Transverse colon (tissue), 4 donors: ENCODE measurements at places on chromosomes 16 and 17. TPM values are rescaled to one million over a fixed set of nuclear protein-coding genes. Genes with fewer than 3 reads are reported as not detected.
A peak's percentile ranks its signal among the peaks of the same experiment; 100 is the strongest.

DNA sequence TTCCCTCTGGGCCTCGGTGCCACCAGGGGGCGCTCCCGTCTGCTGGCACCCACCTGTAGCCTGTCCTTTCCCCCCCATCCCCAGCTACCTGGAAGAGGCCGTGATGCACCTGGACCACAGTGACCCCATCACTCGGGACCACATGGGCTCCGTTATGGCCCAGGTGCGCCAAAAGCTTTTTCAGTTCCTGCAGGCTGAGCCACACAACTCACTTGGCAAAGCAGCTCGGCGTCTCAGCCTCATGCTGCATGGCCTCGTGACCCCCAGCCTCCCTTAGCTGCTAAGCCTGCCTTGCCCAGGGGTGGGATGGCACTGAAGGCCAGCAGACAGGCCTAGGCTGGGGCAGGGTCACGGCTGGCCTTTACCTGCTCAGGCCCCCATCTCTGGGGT lies 818 bp upstream of the NRN1L start:
- H3K27me3 ChIP-seq, result no peaks in the 10 kb centered on the region
- peak overlapping the region; percentile 11 for H3K27ac ChIP-seq
- no peak overlapping the region for H3K4me3 ChIP-seq
- H3K4me1 ChIP-seq, result no peaks in the 10 kb centered on the region

DNA sequence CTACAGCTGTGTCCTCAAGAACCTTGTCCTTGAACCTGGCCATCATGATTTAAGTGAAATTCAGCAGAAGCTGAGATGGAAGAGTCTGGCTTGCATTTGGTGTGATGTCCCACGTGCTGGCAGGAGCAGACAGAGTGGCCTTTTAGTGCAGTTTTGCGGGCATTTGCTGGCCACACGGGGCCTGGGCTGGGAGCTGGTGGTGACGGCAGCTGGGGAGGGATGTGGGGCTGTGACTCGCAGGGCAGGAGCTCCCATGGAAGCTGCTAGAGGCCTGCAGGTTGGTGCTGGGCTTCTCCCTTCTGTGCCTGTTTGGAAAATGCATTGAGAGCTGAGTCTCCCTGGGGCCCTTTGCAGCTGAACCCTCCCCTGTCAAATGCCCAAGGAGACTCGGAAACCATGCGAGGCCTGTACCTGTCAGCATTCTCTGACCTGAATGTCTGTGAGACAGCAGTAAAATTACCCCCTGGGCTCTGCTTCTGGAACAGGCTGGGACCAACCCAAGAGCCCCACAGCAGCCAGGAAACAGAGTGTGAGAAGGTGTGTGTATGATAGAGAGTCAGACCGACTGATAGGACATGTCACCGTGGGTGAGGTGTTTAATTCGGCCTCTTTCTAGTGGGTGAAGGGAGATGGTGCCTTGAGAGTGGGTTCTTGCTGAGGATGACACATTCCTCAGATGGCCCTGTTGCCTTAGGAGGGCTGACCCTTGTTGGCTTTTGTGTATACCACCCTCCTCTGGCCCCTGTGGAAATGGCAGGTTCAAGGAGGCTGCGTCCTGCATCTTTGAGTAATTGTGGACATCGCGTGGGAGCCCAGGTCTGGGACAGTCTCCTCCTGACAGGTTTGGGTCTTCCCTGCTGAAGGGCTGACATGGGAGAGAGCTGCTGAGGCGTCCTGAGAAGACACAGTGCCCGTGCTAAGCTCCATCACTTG lies 145.5 kb downstream of the MSI2 start:
- H3K27me3 ChIP-seq, result no peaks in the 10 kb centered on the region
- no peak overlapping the region for H3K27ac ChIP-seq
- DNase-seq, result no peak
- H3K4me3 ChIP-seq, result no peak overlapping the region
- peaks cover 12% of the 10 kb centered on the region for H3K4me1 ChIP-seq
- no peaks in the 10 kb centered on the region for H3K36me3 ChIP-seq

ALOX15 gene
- total RNA-seq, result not detected

- H3K27me3 ChIP-seq, result no peaks in the 10 kb centered on the region
- no peaks in the 10 kb centered on the region for H3K36me3 ChIP-seq
- H3K4me3 ChIP-seq, result no peak overlapping the region
- no peak for DNase-seq
These were observed 3.1 kb downstream of the ABAT start for GRCh38 chr16:8677481-8677880.

DNA sequence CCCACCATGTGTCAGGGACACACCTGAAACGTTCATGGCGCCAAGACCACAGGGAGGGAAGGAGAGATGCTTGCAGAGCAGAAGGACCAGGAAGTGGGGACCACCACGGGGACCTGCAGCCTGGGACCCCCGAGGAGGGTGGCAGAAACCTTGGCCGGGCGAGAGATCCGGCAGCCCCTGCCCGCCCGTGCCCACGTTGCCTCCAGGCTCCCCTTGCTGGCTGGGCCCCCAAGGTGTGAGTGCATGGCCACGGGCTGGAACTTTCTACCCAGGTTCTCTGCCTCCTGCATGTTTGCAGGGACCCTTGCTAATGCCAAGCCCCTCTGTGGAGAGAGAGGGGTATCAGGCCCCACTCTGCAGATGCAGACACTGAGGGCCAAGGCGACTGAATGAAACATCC lies 50.4 kb downstream of the USP22 start:
- H3K27ac ChIP-seq, result no peak overlapping the region
- no peaks in the 10 kb centered on the region for H3K36me3 ChIP-seq
- no peaks in the 10 kb centered on the region for H3K27me3 ChIP-seq
- no peak for DNase-seq
- no peaks in the 10 kb centered on the region for H3K4me1 ChIP-seq
- H3K4me3 ChIP-seq, result peak overlapping the region; percentile 22

MAPK8IP3 gene
- total RNA-seq, result 190 TPM

GRIN2A gene
- 0.16 TPM for total RNA-seq

DNA sequence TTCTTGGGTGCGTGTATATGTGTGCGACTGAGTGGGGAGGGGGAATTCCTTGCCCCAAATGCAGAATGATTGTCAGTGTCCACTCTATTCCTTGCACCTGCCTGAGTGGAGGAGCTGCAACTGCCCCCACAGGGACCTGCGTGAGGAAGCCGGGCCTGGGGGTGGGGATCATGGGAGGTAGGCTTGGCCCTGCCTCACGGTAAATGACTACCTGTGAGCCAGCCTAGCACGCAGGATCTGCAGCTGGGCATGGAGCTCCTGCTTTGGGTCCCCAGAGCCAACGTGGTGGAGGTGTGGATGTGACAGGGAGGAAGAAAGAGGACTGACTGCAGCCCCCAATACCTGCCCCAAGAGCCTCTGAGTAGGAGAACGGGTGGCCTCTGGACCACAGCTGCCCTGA lies 77.0 kb upstream of the GAS7 start:
- H3K4me1 ChIP-seq, result no peaks in the 10 kb centered on the region
- DNase-seq, result no peak
- H3K4me3 ChIP-seq, result no peak overlapping the region
- no peak overlapping the region for H3K27ac ChIP-seq
- no peaks in the 10 kb centered on the region for H3K36me3 ChIP-seq

CLEC10A gene
- not detected for total RNA-seq

DNA sequence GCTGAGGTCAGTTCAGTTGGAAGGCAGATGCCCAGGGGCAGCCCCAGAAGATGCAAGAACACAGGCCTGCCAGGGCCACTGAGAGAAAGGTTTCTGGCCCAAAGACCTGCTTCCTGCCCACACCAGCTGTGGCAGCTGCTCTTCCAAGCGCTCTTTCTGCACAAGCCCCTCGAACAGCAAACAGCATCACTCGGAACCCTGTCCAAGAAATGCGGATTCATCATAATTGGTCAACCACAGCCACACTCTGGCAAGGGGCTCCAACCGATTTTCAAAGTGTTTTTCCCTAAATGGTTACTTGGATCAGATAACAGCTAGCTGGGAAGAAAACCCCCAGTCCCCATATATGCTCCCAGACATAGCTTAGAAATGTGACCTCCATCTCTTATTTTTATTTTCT lies 71.1 kb upstream of the DNAH17 start:
- no peak for DNase-seq
- H3K4me3 ChIP-seq, result no peak overlapping the region
- H3K27me3 ChIP-seq, result peaks cover 14% of the 10 kb centered on the region

DNA sequence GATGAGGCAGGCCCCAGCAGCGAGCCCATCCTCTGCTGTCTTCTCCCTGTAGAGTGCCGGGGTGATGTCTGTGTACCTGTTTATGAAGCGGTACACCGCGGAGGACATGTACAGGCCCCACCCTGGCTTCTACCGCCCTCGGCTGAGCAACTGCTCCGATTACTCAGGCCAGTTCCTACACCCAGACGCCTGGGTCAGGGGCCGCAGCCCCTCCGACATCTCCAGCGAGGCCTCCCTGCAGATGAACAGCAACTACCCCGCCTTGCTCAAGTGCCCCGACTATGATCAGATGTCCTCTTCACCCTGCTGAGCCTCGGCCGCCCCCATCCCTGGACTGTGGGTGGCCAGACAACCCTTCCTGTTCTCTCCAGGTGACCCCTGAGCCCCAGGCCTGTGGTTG lies 50.0 kb downstream of the CACNG5 start:
- no peak overlapping the region for H3K27ac ChIP-seq
- H3K4me3 ChIP-seq, result no peak overlapping the region
- DNase-seq, result no peak
- H3K4me1 ChIP-seq, result no peaks in the 10 kb centered on the region

DNA sequence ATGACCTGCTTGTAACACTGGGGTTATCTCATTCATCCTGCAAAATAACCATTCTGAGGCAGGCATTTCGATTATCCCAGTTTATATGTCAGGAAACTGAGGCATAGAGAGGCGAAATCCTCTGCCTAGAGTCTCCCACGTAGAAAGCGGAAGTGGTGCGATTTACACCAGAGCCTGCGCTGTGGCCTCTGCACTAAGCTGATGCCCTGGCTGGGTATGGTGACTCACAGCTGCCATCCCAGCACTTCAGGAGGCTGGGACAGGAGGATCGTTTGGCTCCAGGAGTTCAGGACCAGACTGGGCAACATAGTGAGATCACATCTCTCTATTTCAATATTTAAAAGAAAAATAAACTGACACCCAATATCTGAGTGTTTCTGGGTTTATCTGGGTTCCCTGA lies 59.3 kb upstream of the BCO1 start:
- no peak overlapping the region for H3K27ac ChIP-seq
- no peak for DNase-seq
- H3K27me3 ChIP-seq, result no peaks in the 10 kb centered on the region

EDC4 gene
- 76.4 TPM for total RNA-seq

DNA sequence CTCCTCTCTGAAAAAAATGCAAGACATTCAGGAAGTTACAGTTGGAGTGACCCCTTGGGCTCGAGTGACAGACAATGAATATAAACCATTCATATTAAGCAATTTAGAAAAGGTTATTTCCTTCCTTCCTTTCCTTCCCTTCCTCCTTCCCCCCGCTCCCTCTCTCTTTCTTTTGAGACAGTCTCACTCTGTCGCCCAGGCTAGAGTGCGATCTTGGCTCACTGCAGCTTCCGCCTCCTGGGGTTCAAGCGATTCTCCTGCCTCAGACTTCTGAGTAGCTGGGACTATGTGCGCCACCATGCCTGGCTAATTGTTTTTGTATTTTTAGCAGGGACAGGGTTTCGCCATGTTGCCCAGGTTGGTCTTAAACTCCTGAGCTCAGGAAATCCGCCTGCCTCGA lies 13.2 kb downstream of the PSMD12 start:
- DNase-seq, result no peak
- peaks cover 2% of the 10 kb centered on the region for H3K36me3 ChIP-seq
- H3K4me1 ChIP-seq, result no peaks in the 10 kb centered on the region
- H3K27me3 ChIP-seq, result no peaks in the 10 kb centered on the region
- H3K27ac ChIP-seq, result no peak overlapping the region

NPIPB8 gene
- not detected for total RNA-seq

DNA sequence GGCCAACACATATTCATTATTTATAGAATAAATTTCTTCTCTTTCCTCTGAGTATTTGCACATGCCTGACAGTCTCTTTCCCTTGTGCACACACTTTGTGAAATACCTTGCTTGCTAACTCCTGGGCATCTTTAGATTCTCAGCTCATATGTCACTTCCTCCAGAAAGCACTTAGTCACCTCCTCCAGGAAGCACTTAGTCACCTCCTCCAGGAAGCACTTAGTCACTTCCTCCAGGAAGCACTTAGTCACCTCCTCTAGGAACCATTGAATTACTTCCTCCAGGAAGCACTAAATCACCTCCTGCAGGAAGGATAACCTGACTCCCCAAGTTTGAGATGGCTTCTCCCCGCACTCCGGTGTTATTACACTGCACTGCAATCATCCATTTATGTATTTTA lies 462.5 kb upstream of the EEF2KMT start:
- no peaks in the 10 kb centered on the region for H3K4me1 ChIP-seq
- H3K27me3 ChIP-seq, result no peaks in the 10 kb centered on the region
- no peak for DNase-seq
- no peaks in the 10 kb centered on the region for H3K36me3 ChIP-seq

MAP2K6 gene
- 16.1 TPM for total RNA-seq

DNA sequence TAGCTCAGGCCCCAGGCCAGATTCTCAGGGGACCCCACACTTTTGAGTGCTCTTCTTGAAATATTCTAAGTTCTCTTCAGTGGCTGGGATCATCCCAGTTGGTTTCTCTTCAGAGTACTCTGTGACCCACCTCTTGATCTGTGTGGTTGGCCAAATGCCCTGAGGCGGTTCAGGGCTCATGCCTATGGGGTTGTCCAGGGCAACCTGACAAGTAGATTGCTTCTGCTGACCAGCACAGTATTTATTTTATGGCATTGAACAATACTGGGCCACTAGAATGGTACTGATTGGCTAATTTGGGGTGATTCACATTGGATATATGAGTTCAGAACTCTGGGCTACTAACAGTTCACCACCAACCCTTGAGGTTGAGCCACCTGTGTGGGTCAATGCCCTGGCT lies 7.4 kb upstream of the GOSR2 start:
- no peak for DNase-seq
- H3K27me3 ChIP-seq, result no peaks in the 10 kb centered on the region
- no peak overlapping the region for H3K27ac ChIP-seq
- H3K36me3 ChIP-seq, result no peaks in the 10 kb centered on the region
- no peaks in the 10 kb centered on the region for H3K4me1 ChIP-seq
- H3K4me3 ChIP-seq, result no peak overlapping the region

DNA sequence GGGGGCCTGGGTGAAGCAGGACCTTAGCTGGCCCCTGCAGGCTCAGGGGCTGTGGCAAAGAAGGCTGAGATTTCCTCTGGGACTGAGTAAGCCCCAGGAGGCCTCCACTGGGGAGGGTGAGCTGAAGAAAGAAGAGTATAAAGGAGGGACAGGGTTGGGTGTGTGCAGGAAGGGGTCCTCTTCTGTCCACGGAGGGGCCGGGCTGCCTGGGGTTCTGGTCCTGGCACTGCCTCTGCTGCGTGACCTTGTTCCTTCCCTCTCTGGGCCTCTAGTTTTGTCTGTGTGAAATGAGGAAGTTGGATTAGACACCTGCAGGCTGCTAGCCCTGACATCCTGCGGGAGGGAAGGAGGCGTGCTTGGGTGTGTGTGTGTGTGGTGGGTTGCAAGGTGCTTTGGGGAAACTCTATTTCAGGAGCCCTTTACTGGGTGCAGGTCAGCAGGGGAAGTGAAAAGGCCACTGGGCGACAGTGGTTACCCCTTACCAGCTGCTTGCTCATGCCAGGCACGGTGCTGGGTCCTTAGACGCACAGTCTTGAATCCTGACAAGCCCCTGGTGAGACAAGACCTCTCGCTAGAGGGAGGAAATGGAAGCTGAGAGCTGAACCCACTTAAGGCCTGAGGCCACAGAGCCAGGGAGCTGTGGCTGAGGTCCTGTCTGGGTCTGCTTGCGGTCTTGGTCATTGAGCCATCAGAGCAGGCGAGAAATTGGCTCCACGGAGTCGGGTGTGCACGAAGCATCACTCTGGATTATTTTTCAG lies 60.7 kb downstream of the OR1D5 start:
- H3K36me3 ChIP-seq, result no peaks in the 10 kb centered on the region
- H3K27me3 ChIP-seq, result no peaks in the 10 kb centered on the region
- H3K27ac ChIP-seq, result peak overlapping the region; percentile 78
- peak; percentile 65 for DNase-seq
- H3K4me1 ChIP-seq, result peaks cover 23% of the 10 kb centered on the region

GRCh38 chr16:51939378-51939871 lies 607.5 kb downstream of the TOX3 start:
- no peak for DNase-seq
- H3K36me3 ChIP-seq, result no peaks in the 10 kb centered on the region
- H3K4me1 ChIP-seq, result no peaks in the 10 kb centered on the region
